ENCODE measurements at places on chromosomes 5 and 9. TPM values are rescaled to one million over a fixed set of nuclear protein-coding genes. Genes with fewer than 3 reads are reported as not detected.

DNA sequence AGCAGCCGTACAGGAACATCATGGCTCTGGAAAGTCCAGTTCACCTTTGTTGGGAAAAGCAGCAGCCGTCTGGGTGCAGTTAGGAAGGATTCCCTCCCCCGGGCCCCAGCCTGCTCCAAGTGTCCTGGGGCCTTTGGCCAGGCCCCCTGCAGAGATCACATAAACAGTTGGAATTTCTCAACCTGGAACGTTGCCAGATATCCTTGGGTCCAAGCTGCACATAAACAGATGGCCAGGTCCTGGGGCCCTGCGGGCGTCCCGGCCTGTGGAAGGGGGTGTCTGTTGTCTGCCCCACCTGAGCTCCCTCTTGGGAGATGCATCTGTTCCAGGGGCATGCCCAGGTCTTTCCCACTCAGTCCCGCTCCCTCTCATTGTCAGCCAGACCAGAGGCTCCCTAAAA lies 92.7 kb downstream of the COL5A1 start:
- no peak for DNase-seq

DNA sequence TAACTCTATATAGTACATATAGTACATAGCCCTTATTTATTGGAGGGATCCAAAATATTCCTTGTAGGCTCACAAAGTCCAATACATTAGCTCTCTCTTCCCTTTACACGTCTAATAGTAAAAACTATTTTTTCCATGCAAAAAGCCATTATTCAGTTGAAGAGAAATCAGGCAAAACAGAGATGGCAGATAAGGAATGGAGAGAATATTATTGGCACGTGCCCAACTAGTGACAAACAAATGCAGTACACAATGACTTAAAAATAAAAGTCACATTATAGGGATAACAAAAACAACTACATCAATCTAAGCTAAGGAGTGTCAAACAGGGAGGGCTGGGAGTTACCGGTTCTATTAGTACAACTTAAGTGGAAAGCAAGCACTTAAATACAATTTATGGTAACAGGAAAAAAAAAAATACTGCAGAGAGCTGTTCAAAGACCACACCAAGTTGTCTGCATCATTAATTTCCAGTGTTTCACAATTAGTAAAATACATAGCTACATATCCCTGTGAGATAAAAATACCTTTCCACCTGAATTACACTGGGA lies 4.1 kb upstream of the SCAI start:
- DNase-seq: no peak

GRCh38 chr5:154575546-154576428 lies 97.8 kb upstream of the HAND1 start:
- no peak for DNase-seq

DNA sequence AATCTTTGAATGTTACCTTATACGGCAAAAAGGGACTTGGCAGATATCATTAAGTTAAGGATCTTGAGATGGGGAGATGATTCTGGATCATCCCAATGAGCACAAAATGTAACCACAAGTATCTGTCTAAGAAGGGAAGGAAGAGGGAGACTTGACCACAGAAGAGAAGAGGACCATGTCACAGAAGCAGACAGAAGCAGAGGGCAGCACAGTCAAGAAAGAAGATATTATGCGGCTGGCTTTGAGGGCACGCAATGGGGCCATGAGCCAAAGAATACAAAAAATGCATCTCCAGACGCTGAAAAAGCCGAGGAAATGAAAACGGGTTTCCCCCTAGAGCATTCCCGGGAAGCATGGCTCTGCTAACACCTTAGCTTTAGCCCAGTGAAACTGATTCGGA lies 225.3 kb downstream of the NR2F1-AS1 start:
- no peak for DNase-seq

GRCh38 chr5:7808998-7809397 lies 41.9 kb downstream of the CFAP90 start:
- DNase-seq: no peak

GRCh38 chr9:4537581-4537980 lies 47.3 kb downstream of the SLC1A1 start:
- no peak for DNase-seq

GRCh38 chr9:113631137-113631765 lies 167.7 kb downstream of the RGS3 start:
- no peak for DNase-seq

GRCh38 chr5:172635038-172635437 lies 6.0 kb upstream of the NEURL1B start:
- DNase-seq: no peak

GRCh38 chr5:76204713-76205112 lies 121.5 kb downstream of the SV2C start:
- DNase-seq: peak; percentile 53

Gene GLRX
- 6.4 TPM for polyA plus RNA-seq

Gene C9orf43
- polyA plus RNA-seq: 0.32 TPM

DNA sequence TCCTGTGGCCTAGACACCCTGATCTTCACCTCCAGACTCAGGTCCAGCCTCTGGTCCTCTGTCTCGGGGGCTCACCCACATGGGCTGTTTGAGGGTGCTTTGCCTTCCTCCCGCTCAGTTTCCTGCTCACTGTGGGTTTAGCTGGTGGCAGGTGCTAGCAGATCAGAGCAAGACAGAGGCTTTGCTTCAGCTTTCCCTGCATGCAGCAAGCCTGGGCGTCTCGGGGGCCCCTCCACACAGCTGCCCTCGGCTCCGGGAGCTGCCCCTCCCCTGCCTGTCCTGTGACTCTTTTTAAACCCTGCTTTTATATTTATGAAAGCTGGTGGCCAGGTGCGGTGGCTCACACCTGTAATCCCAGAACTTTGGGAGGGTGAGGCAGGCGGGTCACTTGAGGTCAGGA lies 14.6 kb downstream of the MRPL36 start:
- no peak for DNase-seq

GRCh38 chr5:76805821-76806505 lies 12.9 kb upstream of the F2RL1 start:
- peak; percentile 99 for DNase-seq

- DNase-seq: no peak
Observed at GRCh38 chr5:9529041-9529480, 16.8 kb downstream of the SEMA5A start.

Gene DAPK1
- 0.65 TPM for polyA plus RNA-seq

GRCh38 chr9:108254236-108254635 lies 601.5 kb downstream of the ACTL7B start:
- peak; percentile 37 for DNase-seq

- DNase-seq: no peak
Observed at GRCh38 chr5:151123897-151124751, 33.5 kb downstream of the ANXA6 start.

Gene QRFP
- not detected for polyA plus RNA-seq

DNA sequence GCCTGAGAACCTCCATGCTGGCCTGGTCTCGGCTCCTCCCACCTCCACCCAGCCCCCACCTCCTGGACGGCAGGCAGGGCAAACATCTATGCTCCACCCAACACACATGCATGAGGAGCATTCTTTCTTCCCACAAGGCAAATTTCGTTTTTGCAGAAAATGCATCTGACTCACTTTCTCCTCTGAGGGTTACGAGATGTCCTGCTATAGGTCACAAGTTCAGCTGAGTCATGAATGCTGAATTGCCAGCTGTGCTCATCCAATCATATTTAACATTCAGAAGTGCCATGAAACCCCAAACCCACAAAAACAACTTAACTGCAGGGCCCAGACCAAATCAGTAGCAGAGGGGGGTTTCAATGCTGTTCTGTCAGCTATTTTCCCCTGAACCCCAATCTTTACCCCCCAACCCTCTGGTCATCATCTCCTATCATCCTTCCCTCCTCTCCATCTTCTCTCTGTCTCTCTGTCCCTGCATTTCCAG lies 39.0 kb upstream of the OSMR start:
- peak; percentile 71 for DNase-seq

DNA sequence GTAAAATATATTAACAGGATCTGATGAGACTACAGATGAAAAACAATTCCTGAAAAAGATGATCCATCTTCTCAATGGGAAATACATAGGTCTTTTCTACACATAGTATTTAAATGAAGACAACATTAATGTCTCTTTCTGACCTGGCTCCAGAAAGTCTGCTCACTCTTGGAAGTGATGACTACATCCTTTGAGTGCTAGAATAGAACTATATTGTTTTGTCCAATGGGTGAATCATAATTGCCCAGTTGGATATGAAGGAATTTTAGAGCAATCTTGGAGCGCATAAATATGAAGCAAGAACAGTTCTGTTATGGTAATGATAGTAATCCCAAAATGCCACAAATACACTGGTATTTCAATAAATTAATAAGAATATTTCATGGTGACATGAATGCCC lies 322.1 kb downstream of the DEPDC1B start:
- no peak for DNase-seq

Gene MARVELD2
- polyA plus RNA-seq: 4.9 TPM

DNA sequence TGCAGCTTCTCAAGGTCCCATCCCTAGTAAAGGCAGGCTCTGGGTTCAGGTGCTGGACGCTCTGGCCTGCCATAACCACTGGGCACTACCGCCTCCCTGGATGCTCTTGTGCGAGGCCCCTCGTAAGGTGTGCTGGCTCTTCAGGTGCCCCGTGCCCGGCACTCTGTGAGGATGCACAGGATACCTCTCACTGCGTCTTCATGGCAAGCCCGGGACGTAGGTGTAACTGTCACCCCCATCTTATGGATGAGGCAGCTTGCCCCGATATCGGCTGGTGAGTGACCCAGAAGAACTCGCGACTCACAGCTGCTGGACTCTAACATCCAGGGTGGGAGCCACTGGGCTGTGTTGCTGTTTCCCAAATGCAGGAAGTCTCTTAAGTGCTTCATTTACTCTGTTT lies 79.0 kb downstream of the GTF3C4 start:
- DNase-seq: no peak

Gene C9
- not detected for polyA plus RNA-seq

DNA sequence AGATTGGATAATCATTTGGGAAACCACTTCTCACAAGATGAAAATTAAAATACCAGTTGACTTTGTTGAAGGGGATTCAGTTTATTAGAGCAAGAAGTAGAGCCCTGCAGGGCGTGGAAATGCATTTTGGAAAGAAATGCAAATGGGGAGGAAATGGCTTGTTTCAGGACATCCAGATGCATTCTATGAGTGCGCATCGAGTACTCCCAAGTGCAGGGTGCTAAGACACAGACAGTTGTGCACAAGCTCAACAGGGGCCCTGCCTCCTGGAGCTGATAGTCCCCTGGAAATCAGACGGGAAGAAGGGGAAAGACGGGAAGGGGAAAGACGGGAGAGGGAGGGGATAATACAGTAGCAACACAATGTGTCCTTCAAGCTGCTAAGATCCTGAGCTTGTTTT lies 64.0 kb downstream of the NSUN2 start:
- DNase-seq: no peak

- DNase-seq: peak; percentile 97
Observed at GRCh38 chr5:65209341-65209740, 272.4 kb downstream of the ADAMTS6 start.

DNA sequence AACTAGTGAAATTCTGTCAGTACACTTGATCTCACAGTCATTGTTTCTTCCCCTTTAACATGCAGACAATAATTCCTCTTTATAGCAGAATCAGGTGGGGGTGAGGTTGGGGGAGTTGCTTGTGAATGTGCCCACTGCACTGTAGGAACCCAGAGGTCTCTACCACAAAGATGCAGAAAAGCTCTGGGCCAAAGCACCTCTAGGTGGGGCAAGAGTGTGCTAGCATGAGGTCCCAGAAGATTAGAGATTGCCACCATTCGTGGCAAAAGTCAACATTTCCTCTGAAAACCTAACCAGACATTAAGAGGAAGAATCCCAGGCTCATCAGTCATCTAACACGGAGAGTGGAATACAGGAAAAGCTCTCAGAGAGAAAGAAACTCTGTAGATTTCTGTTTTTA lies 74.5 kb downstream of the PTCD2 start:
- no peak for DNase-seq

DNA sequence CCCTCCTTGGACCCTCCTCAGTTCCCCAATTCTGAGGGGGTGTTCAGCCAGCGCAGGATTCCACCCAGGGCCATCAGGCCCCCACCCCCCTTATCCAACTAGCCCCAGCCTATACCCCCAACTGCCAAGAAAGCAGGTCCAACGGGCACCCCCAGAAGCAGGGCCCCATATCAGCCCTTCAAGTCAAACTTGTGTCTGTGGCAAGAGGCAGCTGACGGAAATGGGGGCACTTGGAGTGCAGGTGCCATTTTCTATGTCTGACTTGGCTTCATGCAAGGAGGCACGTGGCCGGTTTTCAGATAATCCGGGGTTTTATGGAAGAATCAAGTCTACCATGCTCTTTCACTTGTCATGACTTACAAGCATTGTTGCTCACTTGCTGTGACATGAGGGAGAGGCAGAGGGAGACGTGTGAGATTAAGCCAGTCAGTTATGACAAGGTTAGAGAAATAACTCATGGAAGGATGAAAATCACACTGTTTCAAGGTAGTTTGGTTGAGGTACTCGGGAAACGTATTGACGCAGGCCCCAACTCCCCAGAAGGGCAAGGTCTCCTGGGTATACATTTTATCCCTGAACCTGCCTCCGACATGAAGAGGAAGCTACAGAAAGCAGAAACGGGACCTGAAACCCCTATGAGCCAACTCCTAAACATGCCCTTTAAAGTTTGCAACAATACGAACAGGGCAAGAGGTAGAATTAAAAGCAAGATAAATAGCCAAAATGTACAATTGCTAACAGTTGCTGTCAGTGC lies 26.5 kb upstream of the CLPTM1L start:
- DNase-seq: no peak

DNA sequence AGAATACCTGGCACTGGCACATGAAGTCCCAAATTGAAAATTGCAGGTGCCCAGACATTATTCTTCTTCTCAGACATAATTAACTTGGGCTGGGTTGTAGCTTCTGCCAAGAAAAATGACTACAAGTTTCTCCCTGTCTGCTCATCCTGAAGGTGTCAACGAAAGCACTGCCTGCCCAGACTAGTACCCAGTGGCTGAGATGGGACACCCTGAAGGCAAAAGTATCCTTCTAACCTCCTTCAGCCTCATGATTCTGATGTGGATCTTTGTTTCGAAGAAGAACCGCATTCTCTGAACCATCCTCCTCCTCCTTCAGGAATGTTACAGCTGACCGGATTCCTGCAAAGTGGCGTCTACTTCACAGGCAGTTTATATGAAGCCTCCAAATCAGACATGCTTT lies 161.1 kb upstream of the FST start:
- DNase-seq: peak; percentile 100

Gene SLC6A18
- not detected for polyA plus RNA-seq

Gene TSLP
- polyA plus RNA-seq: 0.22 TPM

DNA sequence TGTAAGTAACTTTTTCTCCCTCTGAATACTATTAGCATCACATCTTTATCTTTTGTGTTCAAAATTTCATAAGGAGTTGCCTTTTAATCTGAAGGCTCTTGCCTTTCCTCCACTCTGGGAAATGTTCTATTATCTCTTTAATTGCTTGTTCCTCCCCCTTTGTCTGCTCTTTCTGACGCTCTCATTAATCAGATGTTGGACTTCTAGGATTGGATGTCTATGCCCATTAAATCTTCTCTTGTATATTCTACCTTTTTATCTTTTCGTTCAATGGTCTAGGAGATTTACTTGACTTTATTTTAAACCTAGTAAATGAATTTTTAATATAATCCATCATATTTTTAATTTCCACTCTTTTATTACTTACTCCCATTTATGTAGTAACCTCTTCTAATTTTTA lies 76.7 kb downstream of the MARCHF3 start:
- no peak for DNase-seq

Gene FOXI1
- polyA plus RNA-seq: not detected

GRCh38 chr9:113269355-113269754 lies 6.0 kb downstream of the CDC26 start:
- no peak for DNase-seq

GRCh38 chr9:38026021-38026809 lies 42.8 kb downstream of the SHB start:
- peak; percentile 98 for DNase-seq

GRCh38 chr5:72452515-72453245 lies 54.5 kb downstream of the ZNF366 start:
- peak; percentile 54 for DNase-seq

- no peak for DNase-seq
Observed at GRCh38 chr5:157271740-157272271, 5.9 kb downstream of the CYFIP2 start.

Measured in foreskin keratinocyte (primary cell).